ENCODE measurements at places on chromosomes 12 and 14.

DNA sequence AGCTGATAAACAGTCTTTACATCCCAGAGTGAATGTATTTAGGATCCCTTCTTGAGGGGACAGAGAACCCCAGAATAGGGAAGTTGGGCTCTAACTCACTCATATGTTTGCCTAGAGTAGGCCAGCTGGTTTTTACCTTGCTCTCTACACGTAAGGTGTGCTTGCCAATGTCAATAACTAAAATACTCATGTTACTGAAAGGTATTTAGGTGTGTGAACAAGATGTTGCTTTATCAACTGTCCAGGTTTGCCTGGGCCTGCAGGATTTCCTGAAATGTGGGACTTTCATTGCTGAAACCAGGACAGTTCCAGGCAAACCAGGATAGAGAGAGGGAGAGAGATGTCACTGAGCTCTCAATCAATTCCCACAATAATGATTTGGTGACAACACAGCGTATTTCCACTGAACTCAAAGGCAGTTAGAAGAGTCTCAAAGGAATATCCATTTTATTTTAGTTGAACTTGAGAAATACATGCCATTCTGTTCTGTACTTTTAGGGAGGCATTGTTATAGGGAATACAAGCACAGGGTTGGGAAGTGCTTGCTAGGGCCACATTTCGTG lies 171.7 kb downstream of the NRXN3 start:
- no peak for DNase-seq

DNA sequence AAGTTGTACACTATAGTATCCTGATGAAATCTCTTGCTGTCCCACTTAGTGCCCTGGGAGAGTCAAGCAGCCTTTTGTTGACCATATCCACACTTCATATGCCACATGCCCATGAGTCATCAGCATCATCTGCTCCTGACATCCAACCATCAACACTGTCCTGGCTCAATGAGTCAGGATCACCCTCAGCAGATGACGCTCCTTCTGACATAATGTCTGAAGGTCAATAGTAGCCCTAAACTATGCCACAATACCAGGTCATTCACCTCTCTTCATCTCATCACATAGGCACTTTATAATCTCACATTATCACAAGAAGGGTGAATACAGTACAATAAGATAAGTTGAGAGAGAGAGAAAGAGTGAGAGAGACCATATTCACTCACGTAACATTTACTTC lies 369.0 kb upstream of the FAR2 start:
- no peak for DNase-seq

DNA sequence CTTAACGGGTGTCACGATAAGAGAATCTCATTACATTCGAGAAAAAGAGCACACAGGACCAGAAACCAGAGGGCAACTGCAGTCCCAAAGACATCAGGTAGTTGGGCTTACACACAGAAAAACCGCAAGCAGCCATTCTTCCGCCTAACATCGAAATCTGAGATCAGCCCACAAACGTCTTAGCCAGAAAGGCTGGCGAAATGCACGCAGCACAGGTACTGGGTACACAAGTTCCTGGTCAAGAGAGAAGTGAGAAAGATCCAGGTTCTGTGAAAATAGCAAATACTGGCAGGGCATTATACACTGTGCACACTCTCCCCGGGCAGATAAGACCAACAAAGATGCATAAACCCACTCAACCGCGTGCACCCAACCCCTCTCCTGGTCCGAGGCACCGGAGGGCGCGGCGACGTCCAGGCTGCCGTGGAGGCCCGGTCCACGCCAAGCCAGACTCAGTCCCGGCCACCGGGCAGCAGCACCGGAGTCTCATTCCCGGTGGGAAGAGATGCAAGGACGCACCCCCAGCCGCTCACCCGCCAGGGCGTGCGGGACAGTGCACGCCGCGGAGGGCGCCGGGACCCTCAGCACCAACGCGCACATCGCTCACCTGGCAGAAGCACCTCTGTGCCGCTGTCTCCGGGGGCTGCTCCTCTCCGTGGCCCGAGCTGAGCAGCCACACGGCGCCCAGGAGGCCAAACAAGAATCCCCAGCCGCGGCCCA lies 437 bp downstream of the ERO1A start:
- no peak for DNase-seq

DNA sequence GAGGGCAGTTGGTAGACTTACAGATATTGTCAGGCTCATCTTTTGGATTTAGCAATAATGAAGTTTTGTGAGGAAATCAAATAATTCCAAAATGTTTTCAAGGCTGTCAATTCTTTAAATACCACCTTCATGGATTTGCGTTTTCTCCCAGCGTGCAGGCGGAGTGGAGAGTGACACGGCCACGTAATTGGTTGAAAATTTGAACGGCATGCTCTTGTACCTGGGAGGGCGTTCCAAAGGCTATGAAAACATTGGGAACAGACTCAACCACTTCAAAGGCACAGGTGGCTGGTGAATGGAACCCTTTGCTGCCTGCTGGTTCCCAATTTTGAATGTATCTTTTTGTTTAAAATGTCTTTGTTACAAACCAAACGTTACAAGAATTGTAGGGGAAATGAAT lies 12.4 kb downstream of the SMIM41 start:
- no peak for DNase-seq

DNA sequence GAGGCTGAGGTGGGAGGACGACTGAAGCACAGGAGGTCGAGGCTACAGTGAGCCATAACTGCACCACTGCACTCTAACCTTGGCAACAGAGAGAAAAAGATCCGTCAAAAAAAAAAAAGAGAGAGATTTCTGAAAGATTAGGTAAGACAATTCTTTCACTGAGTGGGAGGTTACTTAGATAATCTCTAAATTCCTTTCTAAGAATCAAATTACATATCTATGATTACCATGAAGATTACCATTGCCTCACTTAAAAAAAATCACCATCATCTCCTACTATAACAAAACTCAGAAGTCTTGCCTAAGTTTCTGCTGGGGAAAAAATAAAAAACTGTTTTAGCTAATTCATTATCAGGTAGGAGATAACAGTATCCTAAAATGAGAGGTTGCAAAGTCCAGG lies 366.7 kb downstream of the DUSP6 start:
- DNase-seq, result no peak

GRCh38 chr12:118046430-118046829 lies 14.5 kb downstream of the WSB2 start:
- DNase-seq, result no peak

GRCh38 chr12:80752464-80752863 lies 35.8 kb downstream of the MYF5 start:
- DNase-seq, result no peak

DNA sequence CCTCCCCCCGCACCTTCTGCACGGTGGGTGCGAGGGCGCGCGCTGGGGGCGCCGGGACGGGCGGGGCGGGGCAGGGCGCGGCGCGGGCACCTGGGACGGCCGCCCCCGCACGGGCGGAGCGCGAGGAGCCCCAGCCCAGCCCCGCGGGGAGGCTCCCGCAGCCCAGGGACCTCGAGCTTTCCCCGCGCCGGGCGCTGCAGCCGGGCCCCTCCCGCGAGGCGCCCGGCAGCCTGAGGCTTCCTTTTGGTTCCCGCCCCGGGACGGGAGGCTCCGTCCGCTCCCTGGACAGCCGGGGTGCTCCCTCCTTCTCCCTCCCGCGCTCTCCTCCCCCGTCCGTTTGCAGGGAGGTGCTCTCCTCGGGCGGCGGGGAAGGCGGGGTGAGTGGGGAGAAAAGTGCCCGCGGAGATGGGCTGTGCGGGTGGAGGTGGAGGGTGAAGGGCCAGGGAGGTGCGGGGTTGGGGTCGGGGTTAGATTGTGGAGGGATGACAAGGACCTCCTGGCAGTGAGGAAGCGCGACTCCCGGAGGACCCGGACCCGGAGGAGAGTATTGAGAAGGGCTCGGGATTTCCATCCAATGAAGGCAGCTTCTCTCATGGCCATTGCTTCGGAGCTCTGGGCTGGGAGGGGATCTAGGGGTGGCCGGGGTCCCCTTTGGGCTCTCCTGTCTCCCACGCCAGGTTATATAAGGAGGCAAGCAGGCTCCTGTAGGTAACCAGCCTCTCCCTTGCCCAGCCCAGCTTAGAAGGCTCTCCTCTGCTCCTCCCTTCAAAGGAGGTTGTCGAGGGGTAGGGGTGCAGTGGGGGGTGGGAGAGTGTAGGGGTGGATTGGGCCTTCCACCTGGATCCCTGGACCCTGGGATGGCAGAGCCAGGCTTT lies 645 bp downstream of the JDP2 start:
- peak; percentile 24 for DNase-seq

- no peak for DNase-seq
Measured at GRCh38 chr12:4562034-4562657, at the start of gene DYRK4. Gene DYRK4, plus strand, starts transcription at chr12:4562208. Its CDS starts 38 bp downstream, at chr12:4562246.

DNA sequence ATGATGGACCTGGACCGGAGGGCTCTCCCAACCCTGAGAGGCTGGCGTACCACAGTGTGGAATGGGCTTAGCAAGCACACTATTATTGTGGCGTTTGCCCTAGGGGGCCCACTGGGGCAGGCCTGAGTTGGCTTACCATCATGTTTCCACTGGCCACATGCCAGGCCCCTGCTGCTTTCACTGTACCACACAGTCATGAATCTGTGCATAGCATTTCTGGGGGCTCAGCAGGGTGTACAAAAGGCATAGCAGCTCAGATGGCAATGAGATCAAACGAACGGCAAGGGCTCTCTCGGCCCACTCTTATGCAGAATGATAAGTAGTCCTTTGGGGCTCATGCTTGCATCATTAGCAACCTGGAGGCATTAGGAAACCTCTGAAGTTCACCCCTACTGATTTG lies 137.0 kb upstream of the HIF1A start:
- DNase-seq, result no peak

- no peak for DNase-seq
Measured at GRCh38 chr12:52690351-52691075, 10.3 kb upstream of the KRT1 start.

- no peak for DNase-seq
Measured at GRCh38 chr12:111730420-111730819, 36.3 kb upstream of the ALDH2 start.

DNA sequence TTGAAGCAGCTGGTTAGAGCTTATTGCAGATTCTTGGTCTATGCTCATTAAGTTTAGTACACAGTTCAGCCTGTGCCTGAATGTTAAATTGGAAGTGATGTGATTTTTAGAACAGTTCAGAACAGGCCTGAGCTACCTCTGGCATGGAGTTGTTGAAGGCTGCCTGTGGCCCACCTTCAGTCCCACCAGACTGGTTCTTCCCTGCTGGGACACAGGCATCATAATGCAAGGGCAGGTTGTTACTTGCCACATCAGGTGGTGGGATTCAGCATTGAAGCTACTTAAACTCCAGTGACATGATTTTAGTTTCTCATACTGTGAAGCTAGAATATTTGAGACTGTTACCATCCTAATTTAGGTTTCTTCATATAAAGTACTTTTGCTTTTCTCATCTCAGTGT lies 49.4 kb downstream of the PROX2 start:
- no peak for DNase-seq

- DNase-seq, result no peak
Measured at GRCh38 chr12:104506676-104507401, 50.1 kb downstream of the CHST11 start.

DNA sequence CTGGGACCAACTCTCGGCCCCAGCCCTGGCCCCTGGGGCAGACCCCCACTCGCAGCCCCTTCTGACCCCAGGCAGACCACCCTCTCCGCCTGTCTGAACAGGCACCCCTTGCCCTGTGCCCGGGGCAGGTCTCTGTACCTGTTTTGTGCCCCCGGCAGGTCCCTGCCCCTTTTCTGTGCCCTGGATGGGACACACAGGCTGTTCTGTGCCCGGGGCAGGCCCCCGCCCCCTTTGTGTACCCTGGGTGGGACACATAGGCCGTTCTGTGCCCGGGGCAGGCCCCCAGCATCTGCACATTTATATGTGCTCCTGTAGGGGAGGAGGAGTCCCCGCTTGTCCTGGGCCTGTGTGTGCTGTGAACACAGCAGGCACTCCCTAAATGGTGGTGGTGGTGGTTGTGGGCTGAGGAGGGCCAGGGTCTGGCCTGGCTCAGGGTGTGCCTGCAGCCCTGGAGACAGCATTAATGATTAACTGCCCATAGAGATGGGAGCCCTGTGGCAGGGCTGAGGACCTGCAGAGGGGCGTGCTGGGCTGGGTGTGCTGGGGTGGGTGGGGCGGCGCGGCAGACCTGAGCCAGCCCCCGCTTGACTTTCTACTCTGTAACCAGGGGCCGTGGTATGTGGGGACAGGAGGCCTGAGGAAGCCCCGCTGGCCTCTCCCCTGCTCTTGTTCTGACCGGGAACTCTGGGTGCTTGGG lies 3.7 kb downstream of the FBRSL1 start:
- no peak for DNase-seq

GRCh38 chr14:19900999-19901398 lies 19.4 kb upstream of the OR4K5 start:
- no peak for DNase-seq

DNA sequence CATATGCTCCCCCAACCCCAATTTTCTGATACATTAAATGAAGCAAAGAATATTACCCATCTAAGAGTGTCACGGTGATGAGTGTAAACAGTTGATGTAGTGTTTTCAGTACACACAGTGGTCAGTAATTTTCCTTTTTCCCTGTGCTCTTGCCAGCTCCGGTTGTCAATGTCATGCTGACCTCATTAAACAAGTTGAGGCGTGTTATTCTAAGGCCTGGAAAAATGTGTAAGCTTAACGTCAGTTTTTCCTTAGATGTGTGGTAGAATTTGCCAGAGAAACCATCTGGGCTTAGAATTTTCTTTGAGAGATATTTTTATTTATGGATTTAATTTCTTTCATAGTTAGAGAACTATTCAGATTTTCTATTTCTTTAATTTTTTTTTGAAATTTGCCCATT lies 11.7 kb upstream of the SERPINA6 start:
- DNase-seq, result no peak

- DNase-seq, result no peak
Measured at GRCh38 chr12:23493672-23494071, 455.8 kb downstream of the SOX5 start.

All from GM06990 (cell line).